ENCODE measurements at places on chromosomes 5 and 9.

DNA sequence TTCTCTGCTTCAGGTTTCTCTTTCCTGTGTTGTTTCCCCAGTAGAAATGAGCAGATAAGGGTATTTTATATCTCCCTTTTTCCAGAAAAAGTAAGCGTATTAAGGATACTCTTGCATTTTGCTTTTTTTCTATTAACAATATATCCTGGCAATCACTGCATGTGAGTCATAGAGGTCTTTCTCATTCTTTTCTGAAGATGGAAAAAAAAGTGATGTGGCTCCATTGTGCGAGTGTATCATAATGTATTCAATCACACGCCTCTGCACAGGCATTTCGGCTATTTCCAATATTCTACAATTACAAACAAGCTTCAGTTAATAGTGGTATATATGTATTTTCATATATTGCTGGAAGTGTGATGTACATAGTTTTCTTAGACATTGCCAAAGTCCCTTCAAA lies 155.9 kb downstream of the MED27 start:
- no peak for DNase-seq

DNA sequence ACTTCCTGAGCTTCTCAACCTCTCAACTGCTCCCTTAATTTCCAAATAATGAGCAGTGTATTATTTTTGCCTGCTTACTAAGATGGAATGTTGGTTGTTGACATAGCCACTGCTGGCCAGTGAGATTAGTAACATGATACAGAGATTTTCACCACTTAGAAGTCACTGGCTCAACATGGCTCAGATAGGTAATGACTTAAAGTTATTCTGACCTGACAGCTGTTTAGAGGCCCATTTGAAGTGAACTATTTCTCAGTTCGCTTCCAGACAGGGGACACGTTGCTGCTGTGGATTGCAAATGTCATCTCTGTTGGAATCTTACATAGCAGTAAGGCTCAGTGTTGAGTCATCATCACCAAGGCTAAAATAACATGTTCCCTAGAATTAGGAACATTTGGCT lies 490.2 kb downstream of the TLE4 start:
- DNase-seq: no peak

GRCh38 chr9:89597711-89598362 lies 7.0 kb upstream of the GADD45G start:
- peak; percentile 55 for DNase-seq

DNA sequence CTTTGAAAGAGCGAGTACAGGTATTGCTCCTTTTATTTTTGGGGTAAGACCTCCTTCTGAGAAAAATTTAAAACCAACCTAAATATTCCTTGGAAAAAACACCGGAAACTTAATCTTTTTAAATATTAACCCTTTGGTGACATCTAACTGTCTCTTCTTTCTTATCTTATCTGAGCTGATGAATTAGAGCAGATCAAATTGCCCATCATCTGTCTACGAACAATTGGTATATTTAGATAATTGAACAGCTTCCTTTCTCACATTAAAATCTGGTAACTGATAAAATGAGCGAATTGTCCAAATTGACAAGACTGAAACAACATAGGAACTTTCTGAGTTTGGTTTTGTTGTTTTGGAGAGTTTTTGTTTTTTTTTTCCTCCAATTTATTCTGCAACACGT lies 2.0 kb downstream of the ISL1 start:
- no peak for DNase-seq

GRCh38 chr9:115553060-115553773 lies 435.3 kb upstream of the TNC start:
- DNase-seq: no peak

DNA sequence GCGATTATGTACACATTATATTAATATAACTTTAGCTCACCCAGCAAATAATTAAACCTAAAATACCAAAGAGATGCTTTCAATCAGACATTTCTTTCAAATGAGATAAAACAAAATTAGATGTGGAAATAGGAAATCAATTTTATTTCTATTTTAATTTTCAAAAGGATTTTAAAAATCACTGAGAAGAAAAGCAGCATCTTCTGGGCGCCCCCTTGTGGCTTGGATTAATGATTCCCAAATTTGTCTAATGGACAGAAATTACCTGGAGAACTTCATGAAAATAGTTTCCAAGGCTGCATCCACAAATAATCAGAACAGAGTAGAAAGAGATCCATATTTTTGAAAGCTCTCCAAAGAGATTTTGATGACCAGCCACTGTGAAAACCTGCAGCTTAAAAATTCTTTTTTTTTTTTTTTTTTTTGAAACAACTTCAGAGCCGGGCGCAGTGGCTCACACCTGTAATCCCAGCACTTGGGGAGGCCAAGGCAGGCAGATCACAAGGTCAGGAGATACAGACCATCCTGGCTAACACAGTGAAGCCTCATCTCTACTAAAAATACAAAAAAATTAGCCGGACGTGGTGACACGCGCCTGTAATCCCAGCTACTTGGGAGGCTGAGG lies 50.9 kb upstream of the CEMIP2 start:
- peak; percentile 51 for DNase-seq

DNA sequence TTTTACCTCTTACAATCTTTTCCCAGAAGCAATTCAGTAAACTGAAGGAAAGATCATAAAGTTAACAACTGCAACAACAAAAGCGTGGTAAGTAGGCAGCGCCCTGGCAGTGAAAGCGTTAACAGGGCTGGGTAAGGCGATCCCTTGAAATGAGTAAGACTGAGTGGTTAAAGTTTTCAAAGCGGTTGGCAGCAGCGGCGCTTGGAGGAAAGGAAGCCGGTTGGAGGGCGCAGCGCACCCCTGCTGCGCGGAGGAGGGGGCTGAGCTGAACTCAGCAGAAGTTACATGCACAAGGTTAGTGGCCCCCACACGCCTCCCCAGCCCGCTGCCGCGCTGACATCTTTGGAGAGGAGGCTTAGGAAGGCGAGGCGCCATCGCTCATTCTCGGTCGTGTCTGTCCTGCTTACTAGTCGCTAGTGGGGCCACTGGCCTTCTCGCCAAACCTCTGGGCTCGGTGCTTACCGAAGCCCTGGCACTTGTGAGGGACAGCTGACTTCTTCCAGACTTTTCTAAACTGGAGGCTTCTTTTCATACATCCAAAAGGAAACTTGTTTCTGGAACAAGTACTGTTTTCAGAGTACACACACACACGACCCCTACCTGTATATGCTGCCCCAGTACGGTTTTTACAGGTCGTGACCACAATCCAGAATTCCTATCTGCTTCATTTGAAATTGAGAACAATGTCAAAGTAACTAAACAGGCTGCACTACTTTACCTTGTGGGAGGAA lies at the start of gene SH3RF2:
Gene SH3RF2 (plus strand): TSS at position 178 of the 731 bp plus-strand sequence. CDS start 1,351 bp downstream, outside the sequence.
- DNase-seq: peak; percentile 7

GRCh38 chr9:134618163-134618832 lies 23.3 kb upstream of the COL5A1 start:
- DNase-seq: peak; percentile 39

GRCh38 chr9:105205787-105206495 lies 38.5 kb upstream of the SLC44A1 start:
- DNase-seq: no peak

GRCh38 chr9:69671879-69672595 lies at the start of gene APBA1:
TSS of gene APBA1 (minus strand) at chr9:69672371.
- DNase-seq: peak; percentile 81

GRCh38 chr5:3602785-3603502 lies 7.3 kb downstream of the IRX1 start:
- no peak for DNase-seq

DNA sequence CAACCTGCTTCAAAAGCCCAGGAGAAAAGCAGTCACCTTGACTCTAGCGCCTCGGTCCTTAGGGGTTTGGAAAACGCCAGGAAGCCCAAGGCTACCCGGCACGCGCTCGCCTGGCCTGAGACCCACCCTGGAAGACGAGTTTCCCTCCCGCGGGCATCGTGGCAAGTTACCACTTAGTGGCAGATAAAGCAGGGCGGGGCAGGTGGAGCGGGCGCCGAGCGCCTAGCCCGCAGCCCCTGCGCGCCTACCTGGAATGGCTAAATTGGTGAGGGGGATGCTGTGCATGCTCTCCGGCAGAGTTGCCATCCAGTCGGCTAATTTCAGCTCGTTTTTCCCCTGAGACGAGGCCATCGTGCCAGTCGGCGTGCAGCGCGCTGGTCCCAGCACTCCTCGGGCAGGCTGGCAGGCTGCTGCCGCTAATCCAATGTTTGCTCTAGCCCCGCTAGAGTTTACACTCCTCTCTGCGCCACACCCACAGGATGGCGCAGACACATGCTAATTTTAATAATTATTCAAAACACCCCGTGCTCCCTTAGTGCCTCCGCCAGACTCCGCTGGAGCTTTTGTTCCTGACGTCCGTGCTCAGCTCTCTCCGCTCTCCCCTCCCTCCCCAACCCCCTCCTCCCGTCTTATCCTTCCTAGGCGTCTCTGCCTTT lies at the start of gene PLCXD3:
Gene PLCXD3 (minus strand): TSS at position 426 of the 656 bp plus-strand sequence. CDS start 75 bp downstream, at position 351.
- peak; percentile 45 for DNase-seq

- peak; percentile 21 for DNase-seq
These were observed 5.6 kb downstream of the C5orf24 start for GRCh38 chr5:134851307-134851923.

DNA sequence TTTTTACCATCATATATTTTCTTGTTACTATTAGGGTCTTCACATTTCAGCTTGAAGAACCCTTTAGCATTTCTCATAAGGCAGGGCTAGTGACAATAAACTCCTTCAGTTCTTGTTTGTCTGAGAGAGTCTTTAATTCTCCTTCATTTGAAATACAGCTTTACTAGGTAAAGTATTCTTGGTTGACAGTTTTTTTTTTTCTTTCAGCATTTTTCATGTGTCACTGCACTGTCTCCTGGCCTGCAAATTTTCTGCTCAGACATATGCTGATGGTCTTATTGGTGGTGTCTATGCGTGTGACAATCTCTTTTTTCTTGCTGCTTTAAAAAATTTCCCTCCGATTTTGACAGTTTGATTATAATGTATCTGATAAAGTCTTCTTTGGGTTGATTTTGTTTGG lies 399.9 kb downstream of the SH3GL2 start:
- no peak for DNase-seq

GRCh38 chr5:15065091-15065490 lies 193.5 kb upstream of the ANKH start:
- no peak for DNase-seq

GRCh38 chr9:114223564-114224246 lies 68.4 kb downstream of the COL27A1 start:
- DNase-seq: no peak
